ENCODE measurements at places on chromosomes 5 and 9.
A peak's percentile ranks its signal among the peaks of the same experiment; 100 is the strongest.

DNA sequence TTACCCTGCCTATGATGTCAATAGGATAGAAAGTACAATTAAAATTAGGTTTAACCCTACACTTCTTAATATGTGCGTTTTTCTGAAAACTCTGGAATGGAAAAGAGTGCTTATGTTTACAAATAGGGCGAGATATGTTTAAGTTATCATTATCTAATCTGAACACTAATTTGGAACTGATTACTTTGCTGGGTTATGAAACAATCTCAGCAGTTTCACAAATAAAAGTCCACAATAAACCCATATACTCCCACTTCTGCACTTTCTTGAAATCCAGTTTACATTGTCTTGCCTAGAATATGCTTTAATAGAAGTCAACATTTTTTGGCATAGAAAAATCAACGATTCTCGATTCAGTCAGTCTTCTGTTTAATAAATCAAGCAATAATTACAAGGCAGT is 236.3 kb downstream of the NFIB start:
- no peak overlapping the region for H3K27ac ChIP-seq
- no peaks in the 10 kb centered on the region for H3K36me3 ChIP-seq
- no peak overlapping the region for H3K4me3 ChIP-seq
- DNase-seq: no peak
- no peaks in the 10 kb centered on the region for H3K27me3 ChIP-seq
- H3K4me1 ChIP-seq: no peaks in the 10 kb centered on the region

GRCh38 chr5:123987956-123988355 is 476.0 kb downstream of the CSNK1G3 start:
- H3K27ac ChIP-seq: no peak overlapping the region
- H3K4me1 ChIP-seq: no peaks in the 10 kb centered on the region
- no peaks in the 10 kb centered on the region for H3K27me3 ChIP-seq
- H3K36me3 ChIP-seq: no peaks in the 10 kb centered on the region
- DNase-seq: no peak

- no peaks in the 10 kb centered on the region for H3K36me3 ChIP-seq
- no peaks in the 10 kb centered on the region for H3K27me3 ChIP-seq
- H3K4me1 ChIP-seq: no peaks in the 10 kb centered on the region
Measured at GRCh38 chr9:12133416-12133815, 559.8 kb upstream of the TYRP1 start.

- no peaks in the 10 kb centered on the region for H3K27me3 ChIP-seq
- peak; percentile 26 for DNase-seq
- no peak overlapping the region for H3K27ac ChIP-seq
Measured at GRCh38 chr9:129868872-129869486, 33.7 kb downstream of the USP20 start.

GRCh38 chr5:138668451-138669380 is 84.5 kb upstream of the CTNNA1 start:
- H3K36me3 ChIP-seq: no peaks in the 10 kb centered on the region
- no peak overlapping the region for H3K27ac ChIP-seq
- no peaks in the 10 kb centered on the region for H3K4me1 ChIP-seq
- H3K27me3 ChIP-seq: peaks cover 6% of the 10 kb centered on the region
- H3K4me3 ChIP-seq: no peak overlapping the region

DNA sequence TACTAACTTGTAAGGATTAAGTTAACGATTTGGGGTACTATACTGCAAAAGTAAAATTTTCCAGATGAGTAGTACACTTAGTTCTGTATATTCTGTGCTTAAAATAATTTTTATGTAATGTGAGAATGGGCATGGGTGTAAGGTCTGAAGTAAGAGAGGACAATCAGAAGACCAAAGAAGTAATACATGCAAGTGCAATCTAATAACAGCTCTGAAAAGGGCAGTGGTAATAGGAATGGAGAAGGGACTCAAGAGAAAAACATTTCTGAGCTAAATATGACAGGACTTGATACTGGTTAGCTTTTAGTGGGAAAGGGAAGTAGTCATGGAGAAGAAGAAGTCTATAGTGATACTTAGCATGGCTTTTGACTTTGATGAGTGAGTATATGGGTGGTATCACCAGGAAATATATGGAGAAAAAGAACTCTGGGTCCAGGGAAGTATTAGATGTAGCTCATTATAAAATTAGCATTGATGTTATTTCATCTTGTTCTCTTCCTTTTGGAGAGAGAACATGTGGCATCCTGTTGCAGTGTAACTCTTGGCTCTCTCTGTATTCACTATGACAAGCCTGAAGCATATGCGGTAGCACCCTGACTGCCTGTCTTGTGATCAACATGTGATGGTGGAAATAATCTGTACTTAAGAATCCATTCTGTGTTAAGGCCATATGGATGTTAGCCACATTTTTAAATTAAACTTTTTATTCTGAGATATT is 60.5 kb downstream of the ERCC6L2 start:
- no peak for DNase-seq
- H3K4me1 ChIP-seq: no peaks in the 10 kb centered on the region
- H3K4me3 ChIP-seq: no peak overlapping the region
- H3K27me3 ChIP-seq: no peaks in the 10 kb centered on the region
- H3K27ac ChIP-seq: no peak overlapping the region

DNA sequence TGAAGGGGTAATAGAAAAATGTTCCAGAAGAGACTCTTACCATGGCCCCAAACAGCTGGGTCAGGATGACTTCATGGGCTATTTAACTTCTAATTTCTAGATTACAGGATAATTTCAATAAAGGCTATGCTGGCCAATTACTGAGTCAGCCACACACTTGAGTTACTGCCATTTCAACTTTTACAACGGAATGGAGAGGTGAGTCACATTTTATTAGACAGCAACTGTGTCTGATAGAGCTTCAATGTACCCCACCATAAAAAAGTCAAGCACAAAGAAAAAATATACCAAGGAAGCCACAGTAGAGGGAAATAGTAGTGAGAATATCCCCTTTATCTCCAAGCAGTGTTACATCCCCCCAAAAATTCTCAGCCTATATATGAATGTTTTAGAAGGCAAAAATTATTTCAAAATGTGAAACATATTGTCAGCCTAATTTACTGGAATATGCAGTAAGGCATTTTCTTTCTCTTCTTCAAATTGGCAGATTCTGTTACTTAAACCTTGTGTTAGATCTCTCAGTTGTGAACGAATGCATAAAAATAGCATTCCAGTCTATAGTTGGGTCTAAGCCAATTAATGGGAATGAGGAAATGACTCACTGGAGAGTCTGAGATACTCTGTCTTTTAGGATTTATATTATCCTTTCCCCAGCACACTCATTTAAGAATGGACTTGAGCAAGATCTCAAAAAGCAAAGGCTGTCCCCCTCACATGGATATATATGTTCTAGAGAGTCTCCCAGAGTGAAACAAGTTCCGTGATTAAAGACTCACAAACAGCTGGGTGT is 47.1 kb upstream of the RAI14 start:
- H3K4me3 ChIP-seq: no peak overlapping the region
- H3K27ac ChIP-seq: no peak overlapping the region
- no peaks in the 10 kb centered on the region for H3K27me3 ChIP-seq
- no peaks in the 10 kb centered on the region for H3K36me3 ChIP-seq

DNA sequence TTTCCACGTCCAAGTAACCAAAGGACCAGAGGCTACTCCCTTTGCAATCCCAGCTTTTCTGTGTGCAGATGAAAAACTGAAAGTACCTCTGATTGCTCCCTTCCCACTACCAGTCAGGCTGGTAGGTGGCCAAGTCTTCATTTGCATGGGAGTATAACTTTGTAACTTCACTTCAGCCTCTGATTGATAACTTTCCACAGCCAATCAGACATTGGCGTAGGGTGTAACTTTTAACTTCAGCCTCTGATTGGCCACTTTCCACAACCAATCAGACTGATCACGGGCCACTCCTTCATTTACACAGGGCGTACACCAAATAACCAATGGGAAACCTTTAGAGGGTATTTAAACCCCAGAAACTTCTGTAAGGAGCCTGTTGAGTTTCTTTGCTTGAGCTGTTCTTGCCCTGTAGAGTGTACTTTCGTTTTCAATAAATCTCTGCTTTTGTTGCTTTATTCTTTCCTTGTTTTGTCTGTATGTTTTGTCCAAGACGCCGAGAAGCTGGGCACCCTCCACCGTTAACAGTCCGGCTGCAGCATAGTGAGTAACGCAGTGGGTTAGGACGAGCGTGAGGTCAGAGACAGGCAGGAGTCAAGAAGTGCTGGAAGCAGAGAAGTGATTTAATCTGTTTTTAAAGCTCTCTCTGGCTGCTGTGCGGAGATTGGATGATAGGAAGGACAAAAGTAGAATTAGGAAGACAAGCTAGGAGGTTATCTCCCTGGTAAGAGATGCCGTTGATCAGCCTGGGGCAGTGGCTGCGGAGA is 3.5 kb upstream of the EXOSC2 start:
- H3K36me3 ChIP-seq: no peaks in the 10 kb centered on the region
- 0 out of 2 replicates have a peak, but pooled peaks cover 3% of the 10 kb centered on the region for H3K4me1 ChIP-seq
- H3K4me3 ChIP-seq: peak overlapping the region; percentile 55
- H3K27me3 ChIP-seq: no peaks in the 10 kb centered on the region
- peak overlapping the region; percentile 23 for H3K27ac ChIP-seq

DNA sequence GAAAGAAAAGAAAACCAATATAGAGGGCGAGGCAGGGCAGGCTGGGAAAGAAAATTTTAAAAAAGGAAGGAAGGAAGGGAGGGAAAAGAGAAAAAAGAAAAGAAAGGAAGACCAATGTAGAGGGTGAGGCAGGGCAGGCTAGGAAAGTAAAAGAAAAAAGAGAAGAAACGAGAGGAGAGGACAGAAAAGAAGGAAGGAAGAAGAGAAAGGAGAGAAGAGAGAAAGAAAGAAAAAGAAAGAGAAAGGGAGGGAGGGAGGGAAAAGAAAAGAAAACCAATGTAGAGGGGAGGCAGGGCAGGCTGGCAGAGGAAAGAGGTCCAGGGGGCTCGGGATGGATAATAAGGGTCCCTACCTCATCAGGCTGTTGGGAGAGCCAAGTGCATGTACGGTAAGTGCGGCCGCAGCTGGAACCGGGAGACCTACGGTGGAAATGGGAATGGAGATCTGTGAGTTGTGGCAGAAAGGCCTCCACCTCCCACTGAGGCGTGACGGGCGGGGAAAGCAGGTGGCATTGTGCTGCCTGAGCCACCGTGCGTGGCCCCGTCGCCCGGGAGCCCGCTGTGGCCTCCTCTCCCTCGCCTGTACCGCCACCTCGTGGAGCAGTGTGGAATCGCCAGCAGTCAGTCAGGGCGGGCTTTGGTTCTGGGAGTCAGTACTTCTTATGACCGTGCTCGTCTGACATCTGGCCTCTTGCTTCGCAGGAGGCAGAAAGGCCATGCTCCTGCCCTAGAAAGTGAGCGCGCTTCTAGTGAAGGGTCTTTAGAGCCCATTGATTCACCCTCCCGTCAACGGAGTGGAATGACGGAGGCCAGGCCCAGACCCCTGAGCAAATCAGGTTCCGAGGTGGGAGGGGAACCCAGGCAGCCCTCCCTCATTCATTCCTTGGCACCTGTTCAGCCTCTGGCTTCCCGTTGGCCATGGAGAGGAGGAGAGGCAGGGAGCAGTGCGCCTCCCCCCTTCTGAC is 10.4 kb upstream of the NHP2 start:
- peak; percentile 84 for DNase-seq
- no peak overlapping the region for H3K27ac ChIP-seq
- no peaks in the 10 kb centered on the region for H3K36me3 ChIP-seq

DNA sequence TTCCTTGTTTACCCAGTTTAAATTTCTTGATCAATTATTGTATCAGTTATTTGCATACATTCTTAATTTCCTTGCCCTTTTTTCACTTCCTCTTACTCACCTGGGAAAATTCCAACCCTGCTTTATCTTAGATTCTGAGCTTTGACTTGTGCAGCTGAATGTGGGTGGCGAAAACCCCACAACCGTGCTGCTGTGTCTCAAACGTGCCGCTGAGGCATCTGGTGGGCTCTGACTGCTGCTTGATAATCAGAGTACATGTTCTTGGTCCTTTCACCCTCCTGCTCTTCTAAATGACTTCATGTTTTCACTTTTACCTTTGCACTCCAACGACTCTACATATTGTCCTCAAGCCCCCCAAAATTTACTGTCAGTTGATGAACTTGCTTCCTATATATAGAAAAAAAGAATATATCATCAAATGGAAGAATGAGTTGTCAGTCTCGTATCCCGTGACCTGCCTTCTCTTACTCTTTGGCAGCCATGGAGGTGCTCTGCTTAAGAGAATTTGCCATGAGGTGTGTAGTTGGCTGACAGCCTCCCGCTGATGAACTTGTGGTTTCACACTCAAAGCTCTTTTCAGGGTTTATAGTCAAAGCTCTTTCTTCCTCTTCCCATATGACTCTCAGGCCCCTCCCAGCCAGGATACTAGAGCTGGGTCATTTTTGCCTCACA is 14.0 kb upstream of the JAK2 start:
- DNase-seq: peak; percentile 63
- H3K27ac ChIP-seq: peak overlapping the region; percentile 9
- no peaks in the 10 kb centered on the region for H3K36me3 ChIP-seq
- peak overlapping the region; percentile 18 for H3K4me3 ChIP-seq

DNA sequence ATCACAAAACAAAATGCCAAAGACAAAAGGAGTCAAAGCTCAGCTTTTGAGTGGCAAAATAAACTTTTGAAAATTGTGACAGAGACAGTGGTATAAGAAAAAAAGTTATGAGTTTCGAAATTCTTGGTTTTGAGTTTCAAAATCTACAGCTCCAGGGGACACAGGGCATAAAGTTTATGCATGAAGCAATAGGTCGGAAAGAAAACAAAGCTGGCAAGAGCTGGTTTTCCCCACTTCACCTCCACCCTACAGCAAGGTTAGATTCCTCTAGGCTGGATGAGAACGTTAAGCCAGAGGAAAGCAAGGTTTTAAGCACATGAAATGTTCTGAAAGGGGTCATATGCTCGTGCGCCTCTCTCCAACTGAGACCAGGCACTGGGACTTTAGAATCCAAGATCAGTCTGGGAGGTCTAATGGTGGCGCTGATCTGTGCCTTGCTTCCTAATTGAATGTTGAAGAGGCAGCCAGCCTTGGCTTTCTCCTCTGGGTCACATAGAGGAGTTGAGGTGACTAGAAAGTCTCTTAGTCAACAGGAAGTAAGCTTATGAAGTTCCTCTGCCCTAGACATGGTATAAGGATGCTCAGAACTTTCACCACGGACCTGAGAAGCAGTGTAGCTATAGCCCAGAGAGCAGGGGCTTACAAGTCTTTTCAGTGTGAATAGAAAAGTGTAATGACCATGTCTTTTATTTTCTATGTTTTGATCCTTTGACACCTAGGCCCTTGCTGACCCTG is 167.7 kb upstream of the DMAC1 start:
- no peak overlapping the region for H3K27ac ChIP-seq
- no peak overlapping the region for H3K4me3 ChIP-seq
- no peak for DNase-seq
- H3K27me3 ChIP-seq: no peaks in the 10 kb centered on the region
- no peaks in the 10 kb centered on the region for H3K4me1 ChIP-seq

DNA sequence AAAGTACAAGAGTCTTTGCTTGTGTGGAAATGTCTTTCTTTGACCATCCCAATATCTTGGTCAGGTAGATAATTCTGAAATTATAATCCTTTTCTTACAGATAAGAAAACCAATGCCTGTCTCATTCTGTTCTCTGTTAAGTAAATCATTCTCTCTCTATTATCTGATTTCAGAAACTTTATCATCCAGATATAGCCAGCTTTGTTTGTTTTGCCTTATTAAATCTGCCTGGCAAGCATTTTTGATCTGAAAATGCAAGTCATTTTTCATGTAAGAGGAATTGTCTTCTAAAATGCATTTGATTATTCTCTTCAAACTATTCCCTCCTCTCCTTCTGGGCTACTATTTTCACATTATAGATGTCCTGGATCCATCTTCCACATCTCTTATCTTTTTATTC is 625.5 kb downstream of the CCDC171 start:
- peaks cover 5% of the 10 kb centered on the region for H3K4me1 ChIP-seq
- H3K27me3 ChIP-seq: no peaks in the 10 kb centered on the region
- DNase-seq: no peak
- H3K4me3 ChIP-seq: no peak overlapping the region

GRCh38 chr5:33509036-33509435 is 68.3 kb downstream of the TARS1 start:
- no peak overlapping the region for H3K27ac ChIP-seq
- no peaks in the 10 kb centered on the region for H3K36me3 ChIP-seq
- no peak overlapping the region for H3K4me3 ChIP-seq
- no peak for DNase-seq
- H3K4me1 ChIP-seq: no peaks in the 10 kb centered on the region

Measured in MM.1S (cell line).